ACHN (cell line): ENCODE measurements at places on chromosomes 1 and 21.
A peak's percentile ranks its signal among the peaks of the same experiment; 100 is the strongest.

- DNase-seq, result no peak
Measured at GRCh38 chr1:12593621-12594066, 24.4 kb downstream of the DHRS3 start.

- no peak for DNase-seq
Measured at GRCh38 chr1:18668750-18669404, 38.2 kb downstream of the PAX7 start.

GRCh38 chr1:217389895-217390294, 241.0 kb downstream of the GPATCH2 start:
- DNase-seq, result no peak

- peak; percentile 80 for DNase-seq
Measured at GRCh38 chr1:198669023-198669698, 30.3 kb downstream of the PTPRC start.

- DNase-seq, result peak; percentile 69
Measured at GRCh38 chr1:119987112-119987511, 82.3 kb downstream of the NOTCH2 start.
